ENCODE measurements at places on chromosomes 3 and 15.

DNA sequence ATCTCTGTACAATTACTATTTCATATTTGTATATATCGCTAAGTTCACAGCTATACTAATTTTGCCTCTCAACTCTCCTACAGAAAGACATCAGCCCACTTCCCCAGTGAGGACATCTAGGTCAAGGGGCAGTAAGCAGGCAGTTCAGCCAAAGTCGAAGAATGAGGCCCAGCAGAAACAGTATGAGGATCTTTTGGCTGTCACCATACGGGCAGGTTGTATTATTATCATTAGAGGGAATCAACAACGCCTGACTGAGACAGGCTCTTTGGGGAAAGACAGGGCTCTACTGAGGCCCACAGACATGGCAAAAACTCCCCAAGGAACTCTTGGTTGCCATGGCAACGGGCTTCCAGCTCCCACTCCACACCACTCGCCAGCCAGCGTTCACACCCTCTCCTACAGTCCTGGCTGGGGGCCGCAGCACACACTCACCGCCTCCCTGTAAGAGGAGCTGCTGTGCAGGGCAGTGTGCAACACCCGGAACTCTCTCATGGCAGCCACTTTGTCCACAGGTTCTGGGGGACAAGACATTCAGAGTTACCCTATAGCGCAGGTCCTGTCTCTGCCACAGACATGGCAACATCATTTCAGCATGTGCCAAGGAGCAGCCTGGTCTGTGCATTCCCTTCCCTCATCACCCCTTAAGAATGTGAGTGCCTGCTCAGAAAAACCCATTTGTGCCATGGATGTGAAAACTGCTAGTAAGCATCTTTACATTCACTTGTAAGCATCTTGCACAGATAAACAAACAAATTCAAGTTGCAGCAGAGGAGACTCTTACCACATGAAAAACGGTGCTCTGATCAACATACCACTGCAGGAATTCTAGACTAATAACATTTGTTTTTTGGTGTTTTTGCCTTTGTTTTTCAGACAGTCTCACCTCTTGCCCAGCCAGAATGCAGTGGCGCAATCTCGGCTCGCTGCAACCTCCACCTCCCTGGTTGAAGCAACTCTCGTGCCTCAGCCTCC, 8.8 kb downstream of the UBL7 start:
- no peak for DNase-seq

- DNase-seq = no peak
Measured at GRCh38 chr3:148763986-148764935, 63.4 kb upstream of the CPB1 start.

DNA sequence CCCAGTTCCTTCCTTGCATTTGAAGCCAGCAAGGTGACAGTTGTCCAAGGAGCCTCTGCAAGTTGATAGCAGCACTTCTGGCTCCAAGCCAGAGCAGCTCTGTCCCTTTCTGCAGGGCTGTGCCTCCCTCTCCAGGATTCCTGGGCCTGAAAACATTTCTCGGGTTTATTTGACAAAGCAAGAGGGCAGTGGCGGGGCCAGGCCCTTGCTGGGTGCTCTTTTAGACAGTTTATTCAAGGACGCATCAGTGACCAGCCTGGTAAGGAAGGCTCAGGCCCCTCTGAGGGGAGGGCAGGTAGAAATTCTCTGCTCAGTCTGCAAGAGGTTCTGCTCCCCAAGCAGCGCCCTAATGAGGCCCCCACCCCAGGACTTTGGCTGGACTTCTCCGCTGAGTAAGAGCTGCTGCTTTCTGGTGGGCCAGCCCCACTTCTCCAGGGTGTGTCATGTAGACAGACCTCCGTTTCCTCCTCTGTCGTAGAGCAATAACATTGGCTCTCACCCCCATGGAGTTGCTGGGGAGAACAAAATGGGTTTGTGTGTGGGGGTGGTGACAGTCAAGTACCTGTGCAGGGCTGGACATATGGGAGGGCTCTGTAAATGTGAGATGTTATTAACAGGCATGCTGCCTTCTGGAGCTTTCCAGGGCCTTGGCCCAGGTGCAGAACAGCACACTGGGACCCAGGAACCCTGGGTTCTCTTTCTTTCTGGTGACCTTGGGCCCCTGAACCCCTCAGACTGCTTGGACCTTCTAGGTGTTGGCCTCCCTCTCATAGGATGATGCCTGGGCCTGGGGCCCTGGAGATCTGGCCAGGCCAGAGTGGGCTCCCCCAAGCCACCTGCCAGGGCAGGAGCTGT, 146.2 kb upstream of the TLE3 start:
- no peak for DNase-seq

DNA sequence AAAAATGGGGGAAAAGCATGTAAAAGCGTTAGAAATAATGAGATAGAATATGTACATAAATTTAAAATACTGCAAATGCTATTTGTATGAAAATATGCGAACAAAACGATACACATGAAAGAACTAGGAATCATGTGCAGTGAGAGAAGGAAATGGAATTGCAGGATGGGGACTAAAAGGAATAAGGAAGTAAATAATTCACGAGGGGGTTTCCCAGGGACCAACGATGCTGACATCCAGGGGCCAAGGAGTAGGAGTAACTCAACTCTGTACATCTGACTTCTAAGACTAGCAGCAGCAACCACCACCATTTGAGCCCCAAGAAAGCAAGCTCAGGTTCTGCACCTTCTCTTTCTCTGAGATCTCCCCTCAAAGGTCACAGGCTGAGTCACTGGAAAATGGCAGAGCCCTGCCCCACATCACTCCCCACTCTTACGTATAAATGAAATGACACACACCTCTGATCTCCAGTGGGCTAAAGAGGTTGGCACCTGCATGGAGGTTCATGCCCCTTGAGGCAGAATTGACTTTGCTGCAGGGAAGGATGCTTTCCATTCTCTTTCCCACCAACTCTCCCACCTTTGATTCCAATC, 100.0 kb upstream of the DLG1 start:
- DNase-seq = no peak

- no peak for DNase-seq
Measured at GRCh38 chr3:118806423-118806822, 228.2 kb downstream of the IGSF11 start.

DNA sequence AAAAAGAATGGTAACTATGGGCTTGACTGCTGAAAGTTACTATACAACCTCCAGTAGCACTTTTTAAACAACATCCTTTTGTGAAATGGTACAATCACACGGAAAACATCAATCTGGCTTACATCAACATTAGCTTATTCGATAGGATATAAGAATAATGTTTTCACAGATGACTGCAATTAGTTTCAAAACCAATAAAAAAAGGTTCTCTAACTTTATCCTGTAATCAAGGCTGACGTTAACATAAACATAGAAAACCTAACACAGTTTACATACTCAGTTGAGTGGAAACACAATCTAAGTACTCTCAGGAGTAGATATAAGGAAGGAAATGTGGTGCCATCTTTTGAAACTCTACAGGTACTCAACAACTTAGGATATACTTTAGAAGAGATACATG, 102.2 kb downstream of the DLG1 start:
- no peak for DNase-seq

DNA sequence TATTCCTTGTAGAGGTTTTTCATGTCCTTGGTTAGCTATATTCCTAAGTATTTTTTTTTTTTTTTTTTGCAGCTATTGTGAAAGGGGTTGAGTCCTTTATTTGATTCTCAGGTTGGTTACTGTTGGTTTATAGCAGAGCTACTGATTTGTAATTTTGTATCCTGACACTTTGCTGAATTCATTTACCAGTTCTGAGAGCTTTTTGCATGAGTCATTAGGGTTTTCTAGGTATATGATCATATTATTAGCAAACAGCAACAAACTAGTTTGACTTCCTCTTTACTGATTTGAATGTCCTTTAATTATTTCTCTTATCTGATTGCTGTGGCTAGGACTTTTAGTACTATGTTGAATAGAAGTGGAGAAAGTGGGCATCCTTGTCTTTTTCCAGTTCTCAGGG, 737.4 kb downstream of the ZNF385D start:
- DNase-seq = no peak
